ENCODE measurements at places on chromosomes 4 and X.

DNA sequence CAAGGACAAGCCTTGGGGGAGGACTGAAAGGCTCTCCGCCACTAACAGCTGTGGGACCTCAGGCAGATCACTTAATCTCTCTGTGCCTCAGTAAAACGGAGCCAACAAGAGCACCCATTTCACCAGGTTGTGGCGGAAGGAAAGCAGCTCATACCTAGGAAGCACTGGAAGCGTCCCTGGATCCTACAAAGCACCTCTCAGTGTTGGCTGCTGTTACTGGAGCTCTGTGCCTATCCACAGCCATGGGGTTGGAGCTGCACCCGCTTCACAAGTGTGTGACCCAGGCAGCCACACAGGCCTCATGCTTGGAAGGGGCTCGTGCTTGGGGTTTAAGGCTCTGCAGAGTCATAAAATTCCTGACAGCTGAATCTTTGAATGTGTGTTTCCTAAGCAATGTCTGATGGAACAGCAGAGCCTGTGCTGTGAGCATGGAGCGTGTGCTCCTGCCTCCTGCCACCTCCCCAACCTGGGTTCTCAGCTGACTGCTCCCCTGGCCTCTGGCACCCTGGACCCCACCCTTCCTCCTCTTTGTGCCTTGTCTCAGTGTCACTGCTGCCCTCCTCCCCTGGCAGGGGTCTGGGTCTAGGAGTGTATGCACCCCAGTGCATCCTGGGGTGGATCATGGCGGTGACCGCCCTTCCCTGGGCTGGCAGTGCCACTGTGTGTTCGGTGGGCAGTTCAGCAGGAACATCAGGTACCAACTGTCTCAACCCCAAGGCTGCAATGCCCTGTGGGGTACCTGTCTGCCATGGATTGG is 14.4 kb upstream of the MAN2B2 start:
- no peak for DNase-seq

DNA sequence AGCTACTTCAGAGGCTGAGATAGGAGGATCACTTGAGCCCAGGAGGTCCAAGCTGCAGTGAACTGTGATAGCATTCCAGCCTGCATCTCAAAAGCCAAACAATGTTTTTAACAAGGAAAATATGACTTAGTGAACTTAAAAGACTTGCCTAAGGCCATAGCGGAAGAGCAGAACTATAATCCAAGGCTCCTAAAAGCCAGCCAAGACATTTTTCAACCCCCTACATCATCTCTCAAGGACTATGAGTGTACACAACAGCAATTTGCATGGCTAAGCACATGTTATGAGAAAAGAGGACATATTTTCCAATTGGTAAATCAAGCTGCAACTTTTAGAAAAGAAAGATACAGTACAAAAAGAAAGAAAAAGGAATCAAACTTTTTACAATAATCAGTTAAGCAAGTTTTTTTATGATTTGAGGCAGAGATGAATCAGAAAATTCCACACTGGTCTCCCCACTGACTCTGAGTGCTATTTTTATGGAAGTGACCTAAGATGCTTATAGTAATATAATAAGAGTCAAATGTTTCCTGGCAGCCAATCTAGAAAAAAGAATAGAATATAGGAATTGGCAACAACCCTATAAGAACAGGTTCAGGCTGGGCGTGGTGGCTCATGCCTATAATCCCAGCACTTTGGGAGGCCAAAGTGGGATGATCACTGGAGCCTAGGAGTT is 9.8 kb upstream of the ACOT9 start:
- no peak for DNase-seq

DNA sequence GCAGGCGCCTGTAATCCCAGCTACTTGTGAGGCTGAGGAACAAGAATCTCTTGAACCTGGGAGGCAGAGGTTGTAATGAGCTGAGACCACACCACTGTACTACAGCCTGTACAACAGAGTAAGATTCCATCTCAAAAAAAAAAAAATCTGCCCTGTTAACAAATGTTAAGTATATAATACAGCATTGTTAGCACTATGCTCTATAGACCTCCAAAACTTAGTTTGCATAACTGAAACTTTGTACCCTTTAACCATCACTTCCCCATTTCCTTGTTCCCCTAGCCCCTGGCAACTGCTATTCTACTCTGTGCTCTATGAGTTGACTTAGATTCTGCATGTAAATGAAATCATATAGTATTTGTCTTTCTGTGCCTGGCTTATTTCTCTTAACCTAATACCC is 76.7 kb downstream of the TAB3 start:
- DNase-seq, result no peak

DNA sequence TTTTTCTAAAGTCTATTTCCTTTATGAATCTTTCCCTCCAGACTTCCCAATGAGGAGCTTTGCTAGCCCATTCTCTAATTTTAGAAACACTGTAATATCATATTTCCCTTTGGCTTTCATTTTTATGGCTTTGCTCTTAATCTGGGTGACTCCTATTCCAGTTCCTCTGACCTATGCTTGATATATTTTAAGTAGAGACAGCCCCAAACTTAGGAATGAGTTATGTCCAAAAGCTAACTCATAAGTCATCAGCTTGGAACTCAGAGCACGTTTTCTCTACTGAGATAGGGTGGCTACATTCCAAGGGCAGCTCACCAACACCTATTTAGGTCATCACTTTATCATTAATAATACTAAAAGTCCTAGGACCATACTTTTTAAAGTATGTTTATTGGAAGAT is 77.8 kb downstream of the OR13H1 start:
- no peak for DNase-seq

DNA sequence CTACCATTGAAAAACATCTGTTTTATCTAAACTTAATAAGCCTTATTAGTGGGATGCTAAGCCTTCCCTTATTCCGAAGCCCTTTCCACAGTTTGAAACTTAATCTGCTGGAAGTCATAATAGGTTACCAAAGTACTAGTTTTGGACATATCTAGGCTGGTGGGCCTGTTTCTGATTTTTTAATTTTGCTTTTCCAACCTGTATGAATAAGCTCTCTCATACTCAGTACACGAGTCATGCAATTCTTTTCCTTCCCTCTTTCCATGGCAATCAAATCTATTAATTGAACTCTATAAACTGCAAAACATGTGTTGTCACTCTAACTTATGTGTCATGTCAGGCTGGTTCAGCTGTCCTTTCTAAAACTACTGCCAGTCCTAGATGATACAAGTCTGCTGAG is 91.0 kb downstream of the AMMECR1 start:
- no peak for DNase-seq

DNA sequence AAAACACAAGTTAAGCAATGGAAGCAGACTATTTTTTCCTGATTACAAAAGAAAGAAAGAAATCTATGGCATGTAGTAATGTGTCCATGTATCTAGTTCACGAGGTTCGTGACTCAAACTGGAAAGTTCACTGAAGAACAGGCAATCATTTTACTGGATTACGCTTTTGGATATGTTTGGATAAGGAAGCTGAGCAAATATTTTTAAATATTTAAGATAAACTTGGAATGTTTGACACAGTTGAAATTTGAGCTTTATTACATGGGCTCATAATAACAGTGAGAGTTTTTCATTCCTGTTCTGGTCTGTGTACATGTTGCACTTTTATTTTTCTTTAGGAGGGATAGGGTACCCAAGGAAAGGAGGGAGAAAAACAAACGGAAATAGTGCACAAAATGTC is 244.2 kb upstream of the GK2 start:
- no peak for DNase-seq
